ENCODE measurements at places on chromosomes 11 and 22.

DNA sequence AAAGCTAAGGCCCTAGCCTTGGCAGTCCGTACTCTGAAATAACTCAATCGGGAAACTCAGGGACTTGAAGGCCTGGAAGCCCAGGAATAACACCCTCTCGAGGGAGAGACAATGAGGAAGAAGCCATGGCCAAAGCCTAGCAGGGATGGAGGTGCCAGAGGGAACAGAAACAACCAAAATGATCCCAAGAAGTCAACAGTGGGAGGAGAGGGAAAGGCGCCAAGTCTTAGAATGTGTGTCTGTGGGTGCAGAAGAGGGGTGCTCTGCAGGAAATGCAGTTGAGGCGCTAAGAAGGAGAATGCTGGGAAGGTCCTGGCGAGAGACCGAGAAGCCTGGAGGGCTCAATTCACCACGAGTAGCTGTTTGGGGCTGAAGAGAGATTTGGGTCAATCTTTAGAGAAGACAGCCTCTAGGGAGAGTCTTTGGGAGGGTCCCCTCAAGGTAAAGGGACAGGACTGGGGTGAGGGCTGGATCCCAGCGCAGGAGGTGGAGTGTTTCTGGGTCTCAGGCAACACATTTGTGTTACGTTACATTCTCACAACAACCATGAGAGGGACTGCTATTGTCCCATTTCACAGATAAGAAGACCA is 760 bp upstream of the MAPK8IP1 start:
- no peak for DNase-seq

DNA sequence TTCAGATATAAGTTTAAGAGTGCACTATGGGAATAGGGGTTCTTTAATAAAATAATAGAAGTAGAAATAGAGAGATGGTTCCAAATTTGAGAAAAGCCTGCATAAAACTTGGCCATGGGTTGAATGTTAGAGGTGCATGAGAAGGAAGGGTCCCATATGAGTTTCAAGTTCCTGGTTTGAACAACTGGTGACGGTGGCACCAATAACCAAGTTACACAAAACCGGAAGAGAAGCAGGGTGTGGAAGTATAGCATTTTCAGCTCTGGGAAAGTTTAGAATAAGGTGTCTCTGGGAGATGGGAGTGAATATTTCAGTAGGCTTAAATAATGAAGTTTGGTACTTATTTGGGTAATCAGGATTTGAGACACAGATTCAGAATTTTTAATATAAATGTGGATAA is 2.4 kb downstream of the CASP1 start:
- no peak for DNase-seq

DNA sequence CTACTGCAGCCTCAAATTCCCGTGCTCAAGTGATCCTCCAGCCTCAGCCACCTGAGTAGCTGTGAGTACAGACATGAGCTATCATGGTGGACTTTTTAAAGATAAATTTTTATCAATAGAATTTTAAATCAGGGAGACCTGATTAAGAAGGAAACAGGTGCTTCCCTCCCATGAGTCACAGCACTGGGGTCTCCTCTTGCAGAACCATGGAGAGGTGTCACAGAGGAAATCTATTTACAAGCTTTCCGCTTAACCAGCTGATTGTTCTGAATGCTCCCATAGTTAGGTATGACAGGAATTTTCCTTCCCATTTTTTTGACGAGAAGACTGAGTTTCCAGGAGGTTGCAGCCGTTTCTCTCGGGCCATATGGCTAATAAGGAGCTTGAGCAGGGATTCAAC is 516.1 kb downstream of the MIAT start:
- no peak for DNase-seq

DNA sequence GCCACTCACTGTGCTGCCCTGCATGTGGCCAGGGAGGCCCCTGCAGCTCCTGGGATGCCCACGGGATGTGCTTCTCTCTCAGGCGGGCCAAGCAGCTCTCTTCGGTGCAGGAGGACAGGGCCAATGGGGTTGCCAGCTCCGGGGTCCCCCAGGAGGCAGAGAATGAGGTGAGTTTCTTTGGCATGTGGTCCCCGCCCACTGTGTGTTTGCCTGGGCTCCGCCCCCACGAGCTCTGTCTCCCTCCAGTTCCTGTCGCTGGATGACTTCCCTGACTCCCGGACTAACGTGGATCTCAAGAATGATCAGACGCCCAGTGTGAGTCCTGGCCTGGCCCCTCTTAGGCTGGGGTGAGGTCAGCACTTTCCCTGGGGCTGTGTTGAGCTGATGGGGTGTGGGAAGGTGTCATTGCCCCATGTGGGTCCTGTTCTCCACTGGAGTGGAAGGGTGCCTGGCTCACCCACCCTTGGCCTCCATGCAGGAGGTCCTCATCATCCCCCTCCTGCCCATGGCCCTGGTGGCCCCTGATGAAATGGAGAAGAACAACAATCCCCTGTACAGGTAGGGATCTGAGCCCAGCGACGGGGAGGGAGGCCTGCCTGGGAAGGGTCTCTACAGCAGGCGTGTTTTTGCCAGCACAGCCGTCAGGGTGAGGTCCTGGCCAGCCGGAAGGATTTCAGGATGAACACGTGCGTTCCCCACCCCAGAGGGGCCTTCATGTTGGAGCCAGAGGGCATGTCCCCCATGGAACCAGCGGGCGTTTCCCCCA is 7.7 kb downstream of the SCO2 start:
- DNase-seq = no peak

GRCh38 chr11:34098813-34099212 is 6.6 kb upstream of the NAT10 start:
- no peak for DNase-seq

DNA sequence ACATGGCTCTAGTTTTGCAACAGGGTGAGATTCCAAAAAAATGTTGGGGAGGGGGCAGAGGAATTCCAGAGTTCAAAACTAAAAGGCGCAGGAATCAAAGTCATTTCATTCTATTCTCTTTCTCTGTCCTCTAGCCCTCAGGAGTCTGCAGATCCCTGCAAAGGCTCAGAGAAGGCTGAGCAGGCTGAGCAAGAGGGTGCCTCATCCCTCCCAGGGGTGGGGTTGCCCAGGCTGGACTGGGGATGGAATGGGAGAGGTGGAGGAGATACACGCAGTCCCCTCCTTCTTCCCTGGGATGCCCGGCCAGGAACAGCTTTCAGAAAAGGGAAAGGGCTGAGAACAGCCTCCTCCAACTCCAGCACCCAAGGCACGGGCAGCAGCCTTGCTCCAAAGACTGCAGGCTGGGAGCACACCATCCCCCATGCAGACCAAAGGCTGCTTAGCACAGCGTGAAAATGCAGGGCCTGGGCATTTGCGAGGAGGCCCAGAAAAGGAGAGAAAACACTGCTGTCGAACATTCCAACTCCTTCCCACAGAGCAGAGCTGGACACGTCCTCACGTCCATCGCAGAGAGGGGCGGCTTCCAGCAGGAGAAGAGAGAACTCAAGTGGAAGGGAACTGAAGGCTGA is 51.8 kb downstream of the MN1 start:
- DNase-seq = no peak
